Body of pancreas (tissue), 4 donors: ENCODE measurements at places on chromosomes 4 and X. TPM values are rescaled to one million over a fixed set of nuclear protein-coding genes. Genes with fewer than 3 reads are reported as not detected.

The ZCCHC18 gene
- 2.6 TPM for total RNA-seq

The ZMYM3 gene
- 10.2 TPM for total RNA-seq

The TMPRSS11D gene
- not detected for total RNA-seq

The RENBP gene
- 6.0 TPM for total RNA-seq

The TENM3 gene
- total RNA-seq = 2.3 TPM

The NWD2 gene
- total RNA-seq = 0.26 TPM

The USP17L25 gene
- total RNA-seq = not detected

The SRPX gene
- 78.4 TPM for total RNA-seq

The TECRL gene
- total RNA-seq = not detected

The RHOXF2B gene
- not detected for total RNA-seq

The NUDT11 gene
- 2.1 TPM for total RNA-seq

The CETN2 gene
- total RNA-seq = 17.8 TPM

The ADRA2C gene
- 10.5 TPM for total RNA-seq

The LUZP4 gene
- not detected for total RNA-seq

The PLP1 gene
- total RNA-seq = 0.78 TPM

The DGAT2L6 gene
- not detected for total RNA-seq

The TMSB15C gene
- total RNA-seq = not detected

The PITX2 gene
- total RNA-seq = not detected

The TSPAN6 gene
- total RNA-seq = 8.2 TPM

The ZXDA gene
- total RNA-seq = 7.0 TPM

The DDX53 gene
- not detected for total RNA-seq

The LAMTOR3 gene
- total RNA-seq = 14.2 TPM

The TMEM35A gene
- total RNA-seq = 0.26 TPM

The MAGEC1 gene
- total RNA-seq = not detected

The PCSK1N gene
- 196 TPM for total RNA-seq

The PAGE4 gene
- not detected for total RNA-seq

The STBD1 gene
- 6.2 TPM for total RNA-seq

The ARAP2 gene
- total RNA-seq = 12.5 TPM

The PTPN13 gene
- total RNA-seq = 26.7 TPM

The SMARCAD1 gene
- 12.7 TPM for total RNA-seq

The LPAR4 gene
- total RNA-seq = 3.0 TPM

The CTBP1 gene
- 148 TPM for total RNA-seq

The NDST3 gene
- not detected for total RNA-seq

The HHIP gene
- 14.3 TPM for total RNA-seq

The SPANXA2 gene
- not detected for total RNA-seq

The AREG gene
- total RNA-seq = 4.9 TPM

The MAMLD1 gene
- total RNA-seq = 5.6 TPM

The TSPAN7 gene
- 18.8 TPM for total RNA-seq

The TEX11 gene
- 0.66 TPM for total RNA-seq

The GC gene
- 34.8 TPM for total RNA-seq

The NEUROG2 gene
- not detected for total RNA-seq

The NDNF gene
- total RNA-seq = 0.52 TPM

The CFP gene
- total RNA-seq = 1.8 TPM

The CT45A1 gene
- not detected for total RNA-seq

The CSAG3 gene
- total RNA-seq = not detected

The SERPINA7 gene
- total RNA-seq = not detected

The PRSS12 gene
- total RNA-seq = 12.2 TPM

The FAT1 gene
- total RNA-seq = 69.5 TPM

The IL3RA gene
- 0.78 TPM for total RNA-seq

The MAGEC2 gene
- total RNA-seq = not detected
